Right renal pelvis (tissue), 4 donors: ENCODE measurements at places on chromosomes 16 and 17.
A peak's percentile ranks its signal among the peaks of the same experiment; 100 is the strongest.

DNA sequence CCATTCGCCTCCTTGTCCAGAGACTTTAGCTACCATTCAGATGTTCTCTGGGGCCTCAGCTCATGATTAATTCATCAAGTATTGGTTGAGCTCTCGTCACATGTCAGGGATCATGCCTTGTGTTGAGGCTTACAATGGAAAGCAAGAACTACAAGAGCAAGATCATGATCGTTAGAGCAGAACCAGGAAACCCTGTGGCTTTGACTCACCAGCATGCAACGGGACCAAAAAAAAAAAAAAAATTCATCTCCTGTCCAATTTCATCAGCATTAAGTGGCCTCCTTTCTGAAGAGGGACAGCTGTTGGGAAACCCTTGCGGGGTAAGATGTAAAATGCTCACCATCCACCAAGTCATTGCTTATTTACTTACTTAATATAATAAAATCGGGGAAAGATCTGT is 12.1 kb upstream of the USP10 start:
- DNase-seq, result no peak

- no peak for DNase-seq
These were observed 107.9 kb upstream of the EEF2KMT start for GRCh38 chr16:5205361-5206040.

- DNase-seq, result no peak
These were observed 317 bp downstream of the TEFM start for GRCh38 chr17:30905742-30906100.

- DNase-seq, result no peak
These were observed 45.7 kb upstream of the MRC2 start for GRCh38 chr17:62581764-62582163.

DNA sequence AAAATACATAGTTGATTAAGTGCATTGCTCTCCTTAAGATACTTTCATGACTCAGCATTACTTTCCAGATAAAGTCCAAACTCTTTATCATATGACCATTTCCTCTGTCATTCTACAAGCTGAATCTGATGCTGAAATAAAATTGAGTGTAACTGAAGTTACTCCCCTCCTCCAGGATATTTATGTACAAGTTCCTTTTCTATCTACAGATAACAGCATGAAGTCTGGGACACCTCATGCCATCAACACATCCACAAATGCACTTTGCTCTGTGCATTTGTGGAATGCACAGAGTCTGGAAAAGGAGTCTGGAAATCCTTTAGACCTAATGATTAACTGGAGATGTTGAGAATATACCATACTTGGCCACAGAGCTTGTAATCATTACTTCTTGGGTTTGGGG is 60.5 kb downstream of the ACSM2B start:
- DNase-seq, result no peak

GRCh38 chr17:35295686-35296085 is 52.8 kb downstream of the SLFN5 start:
- DNase-seq, result no peak

GRCh38 chr17:59534583-59534982 is 30.8 kb upstream of the DHX40 start:
- no peak for DNase-seq

DNA sequence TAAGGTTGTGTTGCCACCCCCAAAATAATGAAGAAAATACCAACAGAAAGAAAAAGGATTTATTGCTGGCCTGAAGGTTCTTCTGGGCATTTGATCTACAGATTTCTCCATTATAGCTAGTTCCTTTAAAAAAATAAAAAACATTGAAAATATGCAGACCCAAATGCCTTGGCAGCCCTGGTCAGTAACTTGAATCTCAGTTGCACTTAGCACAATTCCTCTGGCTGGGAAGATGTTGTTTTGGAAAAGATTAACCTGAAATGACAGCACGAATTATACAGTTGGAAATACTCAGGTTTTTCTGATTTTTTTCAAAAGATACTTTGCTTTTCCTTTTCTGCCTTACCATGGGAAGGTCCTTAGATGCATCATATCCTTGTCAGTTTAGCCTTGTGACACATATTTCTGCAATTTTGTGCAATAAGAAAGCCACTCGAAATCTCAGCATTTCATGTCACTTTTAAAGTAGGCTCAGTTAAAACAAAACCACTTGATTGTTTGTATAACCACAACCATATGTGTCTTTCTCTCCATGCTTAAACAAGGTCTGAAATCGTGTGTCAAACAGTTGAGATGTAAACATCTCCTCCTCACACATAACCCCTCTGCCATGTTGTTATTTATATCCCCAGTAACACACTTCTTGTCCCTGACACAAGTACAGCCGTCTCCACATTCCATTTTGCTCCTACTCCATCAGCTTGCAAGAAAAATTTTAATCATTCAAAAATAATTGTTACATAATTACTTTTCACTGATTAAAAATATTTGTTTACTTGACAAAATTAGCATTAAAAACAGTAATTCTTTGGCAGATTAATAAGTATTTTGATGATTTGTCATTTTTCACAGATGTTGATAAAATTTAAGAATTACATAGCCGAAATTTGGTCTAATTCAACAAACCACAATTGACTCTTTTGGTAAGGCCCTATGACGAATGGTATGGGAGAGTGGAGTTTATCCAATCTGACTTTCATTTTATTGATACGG is 61.1 kb downstream of the SIAH1 start:
- DNase-seq, result no peak

GRCh38 chr17:42329025-42329976 is 41.0 kb downstream of the STAT5A start:
- DNase-seq, result no peak

DNA sequence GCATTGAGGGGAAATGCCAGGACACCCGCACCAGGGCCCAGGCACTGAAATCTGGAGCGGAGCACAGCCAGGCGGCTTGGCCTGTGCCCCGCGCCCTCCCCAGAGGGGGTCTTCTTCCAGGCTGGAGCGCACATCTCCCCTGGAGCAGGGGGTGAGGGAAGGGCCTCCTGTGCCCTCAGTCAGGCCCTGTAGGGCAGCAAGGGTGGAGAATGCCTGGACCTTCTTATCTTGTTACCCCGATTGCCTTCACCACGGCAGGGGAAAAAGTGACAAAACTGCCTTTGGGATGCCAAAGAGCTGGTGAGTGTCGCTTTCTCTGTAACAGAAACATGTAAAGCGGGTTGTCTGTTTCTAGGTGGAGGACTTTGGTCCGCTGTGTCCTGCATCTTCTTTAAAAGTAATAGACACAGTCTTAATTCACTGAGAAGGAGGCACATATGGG is 48.3 kb upstream of the BAHCC1 start:
- no peak for DNase-seq

DNA sequence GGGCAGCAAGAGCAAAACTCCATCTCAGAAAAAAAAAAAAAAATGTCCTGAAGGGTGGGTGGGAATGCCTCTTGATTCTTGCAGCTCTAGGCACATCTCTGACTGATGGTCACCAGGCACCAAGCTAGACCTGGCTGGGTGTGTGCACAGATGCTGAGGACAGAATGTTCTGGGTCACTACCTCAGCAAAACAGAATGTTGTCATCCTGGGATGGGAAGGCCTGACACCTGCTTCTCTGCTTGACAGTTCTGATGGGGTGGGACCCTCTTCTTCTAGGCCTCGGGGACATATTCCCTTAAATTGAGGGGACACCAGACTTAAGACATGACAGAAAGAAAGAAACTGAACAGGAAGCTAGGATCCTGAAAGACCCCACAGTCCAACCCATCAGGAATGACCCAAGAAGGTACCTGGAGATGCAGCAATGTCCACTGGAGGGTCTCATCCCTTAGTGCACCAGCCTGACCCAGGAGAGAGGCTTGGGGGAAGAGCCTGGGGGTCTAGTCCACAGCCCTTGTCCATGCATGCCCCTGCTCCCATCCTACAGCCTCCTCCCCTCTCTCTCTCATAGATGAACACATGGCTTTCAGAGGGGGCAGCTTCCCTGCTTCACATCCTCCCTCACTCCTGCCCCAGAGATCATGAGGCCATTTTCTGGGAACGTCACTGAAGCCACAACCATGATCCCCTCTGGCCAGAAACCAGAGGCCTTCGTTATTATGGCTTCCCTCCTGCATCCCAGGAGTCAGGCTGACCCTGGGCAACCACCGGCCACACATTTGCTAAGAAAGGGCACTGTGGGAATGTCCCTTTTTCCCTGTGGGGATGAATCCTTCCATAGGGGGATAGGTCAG is 3.8 kb upstream of the STAT5B start:
- no peak for DNase-seq

DNA sequence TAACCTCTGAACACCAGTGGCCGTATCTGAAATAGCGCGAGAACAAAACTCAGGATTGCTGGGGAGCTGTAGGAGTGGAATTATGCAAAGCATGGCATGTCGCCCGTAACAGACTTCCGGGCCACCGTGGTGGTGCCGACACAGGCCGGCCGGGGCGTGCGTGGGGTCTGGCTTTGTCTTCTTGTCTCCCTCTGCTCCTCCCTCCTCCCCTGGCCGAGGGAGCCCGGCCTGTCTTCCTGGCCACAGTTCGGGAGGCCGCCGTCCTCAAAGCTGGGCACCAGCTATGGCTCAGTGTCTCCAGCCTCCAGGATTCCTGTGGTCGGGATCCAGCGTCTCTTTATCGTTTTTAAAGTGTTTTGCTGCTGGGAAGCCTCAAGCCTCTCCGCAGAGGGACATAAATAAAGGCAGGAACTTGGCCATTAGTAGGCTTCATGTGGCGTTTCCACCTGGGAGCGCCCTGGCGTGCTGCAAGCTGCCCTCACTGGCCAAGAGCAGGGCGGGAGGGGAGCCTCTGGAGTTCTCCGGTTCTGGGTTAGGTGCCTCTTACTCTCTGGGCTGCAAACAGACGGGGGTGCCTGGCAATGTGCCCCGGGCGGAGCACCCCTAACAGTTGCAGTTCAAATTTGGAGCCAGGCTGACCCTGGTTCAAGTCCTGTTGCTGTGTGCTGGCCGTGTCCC is 22.0 kb upstream of the NPTX1 start:
- peak; percentile 65 for DNase-seq

- DNase-seq, result no peak
These were observed 4.4 kb upstream of the ACTG1 start for GRCh38 chr17:81517009-81517338.

DNA sequence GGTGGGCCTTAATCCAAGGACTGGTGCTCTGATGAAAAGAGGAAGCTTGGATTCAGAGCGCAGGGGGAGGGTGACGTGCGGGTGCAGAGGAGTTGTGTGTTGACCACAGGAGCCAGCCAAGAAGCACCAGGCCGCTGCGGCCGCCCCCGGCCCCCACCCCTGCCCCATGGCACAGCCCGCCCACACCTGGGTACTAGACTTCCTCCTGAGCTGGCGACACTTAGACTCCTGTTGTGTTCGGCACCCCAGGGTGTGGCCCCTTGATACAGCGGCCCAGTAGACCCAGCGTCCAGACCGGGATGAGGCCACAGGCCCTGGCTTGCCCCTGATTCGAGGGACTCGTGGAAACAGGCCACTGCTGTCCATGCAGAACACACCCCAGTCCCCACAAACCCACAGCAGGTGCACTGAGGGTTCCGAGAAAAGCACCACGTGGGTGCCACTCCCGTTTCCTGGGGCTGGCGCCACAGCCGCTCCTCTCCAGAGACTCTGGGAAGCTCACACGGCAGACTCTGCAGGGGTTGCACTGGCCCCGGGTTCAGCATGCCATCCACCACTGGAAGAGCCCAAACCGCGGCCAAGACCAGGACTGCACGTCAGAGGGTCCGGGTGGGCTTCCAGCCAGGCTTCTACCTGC is 5.7 kb upstream of the SNAI3 start:
- DNase-seq, result no peak

GRCh38 chr17:75473246-75473645 is 16.8 kb downstream of the TMEM94 start:
- no peak for DNase-seq

- no peak for DNase-seq
These were observed 14.1 kb upstream of the YWHAE start for GRCh38 chr17:1414001-1414574.

GRCh38 chr17:65246252-65246651 is 109.1 kb downstream of the RGS9 start:
- DNase-seq, result no peak

- peak; percentile 69 for DNase-seq
These were observed 355.3 kb downstream of the TOX3 start for GRCh38 chr16:52191531-52192134.

DNA sequence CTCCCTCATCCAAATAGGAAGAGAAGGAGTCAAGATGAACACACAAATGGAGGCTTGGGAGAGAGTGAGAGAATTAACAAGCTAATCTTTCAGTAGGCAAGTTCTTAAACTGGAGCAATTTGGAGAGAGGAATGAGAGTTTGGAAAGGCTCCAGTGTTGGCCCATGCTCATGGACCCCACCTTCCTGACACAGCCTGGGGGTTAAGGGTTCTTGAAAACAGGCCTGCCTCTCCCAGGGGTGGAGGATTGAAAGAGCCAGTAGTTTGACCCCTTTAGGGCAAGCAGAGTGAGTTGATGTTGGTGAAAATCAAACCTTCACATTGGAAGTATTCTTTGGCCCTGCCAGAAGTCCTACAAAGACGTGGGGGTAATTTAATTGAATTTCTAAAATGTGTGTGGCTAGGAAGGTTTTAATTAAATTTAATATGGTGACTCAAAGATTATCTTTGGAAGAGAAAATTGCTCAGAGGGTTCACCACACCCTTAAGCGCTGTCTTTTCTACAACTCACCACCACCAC is 5.8 kb downstream of the HOXB3 start:
- DNase-seq, result no peak

- no peak for DNase-seq
These were observed 1.2 kb downstream of the CDT1 start for GRCh38 chr16:88804552-88805339.

DNA sequence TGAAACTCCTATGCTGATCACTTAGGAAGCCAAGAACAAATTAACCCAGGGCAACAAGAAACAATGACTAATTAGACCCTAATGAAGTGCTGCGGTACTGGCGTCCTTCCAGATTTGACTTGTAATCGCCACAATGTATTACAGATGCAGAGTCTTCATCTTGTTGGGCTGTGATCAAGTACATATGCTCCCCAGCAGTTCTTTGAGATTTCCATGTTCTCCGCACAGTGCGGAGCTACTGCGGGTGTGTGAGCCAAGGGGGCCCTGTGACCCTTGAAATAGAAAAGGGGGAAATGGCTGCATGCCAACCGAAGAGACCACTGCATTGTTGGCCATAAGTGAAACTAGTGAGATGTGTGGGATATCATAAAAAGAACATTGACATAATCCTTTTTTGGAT is 469.9 kb downstream of the MAF start:
- no peak for DNase-seq

DNA sequence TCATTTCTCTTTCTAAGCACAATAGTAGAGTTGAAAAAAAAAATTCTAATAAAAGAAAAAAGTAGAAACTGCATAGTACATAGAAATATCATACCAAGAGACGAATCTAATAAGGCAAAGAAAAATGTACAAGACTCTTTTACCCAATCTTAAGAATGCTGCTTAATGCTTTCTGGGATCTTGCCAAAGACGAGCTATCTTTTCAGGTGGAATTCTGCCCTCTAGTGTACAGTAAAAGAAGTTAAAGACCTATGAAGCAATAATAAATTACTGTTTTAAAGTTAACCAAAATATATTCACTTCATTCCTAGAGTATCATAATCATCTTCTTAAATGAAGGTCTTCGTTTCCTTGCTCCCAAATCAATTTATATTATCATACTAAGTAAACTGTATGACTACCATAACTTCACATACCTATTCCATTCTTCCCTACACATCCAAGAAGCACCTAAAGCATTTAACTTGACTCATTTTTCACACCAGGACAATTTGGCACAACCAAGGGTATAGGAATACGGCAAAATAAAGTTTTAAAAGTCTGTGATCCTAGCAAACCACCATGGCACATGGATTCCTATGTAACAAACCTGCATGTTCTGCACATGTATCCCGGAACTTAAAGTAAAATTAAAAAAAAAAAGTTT is 47.7 kb downstream of the CFDP1 start:
- peak; percentile 69 for DNase-seq
